Smooth muscle cell of trachea (primary cell): ENCODE measurements at places on chromosomes 3 and 15. TPM values are rescaled to one million over a fixed set of nuclear protein-coding genes. Genes with fewer than 3 reads are reported as not detected.

SLC35G2 gene
- total RNA-seq: 11.4 and 15.3 TPM in 2 replicates

NPAP1 gene
- not detected in 2 replicates for total RNA-seq

RFTN1 gene
- 62.5 and 152 TPM in 2 replicates for total RNA-seq

FGD5 gene
- 1.7 and 1.8 TPM in 2 replicates for total RNA-seq

GPX1 gene
- 250 and 395 TPM in 2 replicates for total RNA-seq

LINGO1 gene
- total RNA-seq: not detected in 2 replicates

TCF12 gene
- 139 and 231 TPM in 2 replicates for total RNA-seq

CCR2 gene
- not detected in 2 replicates for total RNA-seq

LSAMP gene
- total RNA-seq: 7.1 and 12.2 TPM in 2 replicates

ANAPC13 gene
- total RNA-seq: 115 and 119 TPM in 2 replicates

MESP2 gene
- 0.58 and 1.3 TPM in 2 replicates for total RNA-seq

RARRES1 gene
- 48.3 and 232 TPM in 2 replicates for total RNA-seq

SCAMP5 gene
- 0.15 and 2.2 TPM in 2 replicates for total RNA-seq

FBN1 gene
- total RNA-seq: 887 and 1,012 TPM in 2 replicates

ANKRD63 gene
- not detected in 2 replicates for total RNA-seq

CEP19 gene
- total RNA-seq: 2.3 and 2.8 TPM in 2 replicates

ERC2 gene
- total RNA-seq: under 0.01 and 0.44 TPM in 2 replicates

TOP2B gene
- 61.4 and 118 TPM in 2 replicates for total RNA-seq

TRAIP gene
- 1.2 and 4.4 TPM in 2 replicates for total RNA-seq

ACKR4 gene
- total RNA-seq: 32.6 and 33.6 TPM in 2 replicates

ANXA2 gene
- total RNA-seq: 3,054 and 5,074 TPM in 2 replicates

GOLGA8O gene
- total RNA-seq: 0.50 TPM in 1 of 2 replicates, not detected in the other
